T-helper 1 cell (primary cell): ENCODE measurements at places on chromosomes 13 and 19.
A peak's percentile ranks its signal among the peaks of the same experiment; 100 is the strongest.

DNA sequence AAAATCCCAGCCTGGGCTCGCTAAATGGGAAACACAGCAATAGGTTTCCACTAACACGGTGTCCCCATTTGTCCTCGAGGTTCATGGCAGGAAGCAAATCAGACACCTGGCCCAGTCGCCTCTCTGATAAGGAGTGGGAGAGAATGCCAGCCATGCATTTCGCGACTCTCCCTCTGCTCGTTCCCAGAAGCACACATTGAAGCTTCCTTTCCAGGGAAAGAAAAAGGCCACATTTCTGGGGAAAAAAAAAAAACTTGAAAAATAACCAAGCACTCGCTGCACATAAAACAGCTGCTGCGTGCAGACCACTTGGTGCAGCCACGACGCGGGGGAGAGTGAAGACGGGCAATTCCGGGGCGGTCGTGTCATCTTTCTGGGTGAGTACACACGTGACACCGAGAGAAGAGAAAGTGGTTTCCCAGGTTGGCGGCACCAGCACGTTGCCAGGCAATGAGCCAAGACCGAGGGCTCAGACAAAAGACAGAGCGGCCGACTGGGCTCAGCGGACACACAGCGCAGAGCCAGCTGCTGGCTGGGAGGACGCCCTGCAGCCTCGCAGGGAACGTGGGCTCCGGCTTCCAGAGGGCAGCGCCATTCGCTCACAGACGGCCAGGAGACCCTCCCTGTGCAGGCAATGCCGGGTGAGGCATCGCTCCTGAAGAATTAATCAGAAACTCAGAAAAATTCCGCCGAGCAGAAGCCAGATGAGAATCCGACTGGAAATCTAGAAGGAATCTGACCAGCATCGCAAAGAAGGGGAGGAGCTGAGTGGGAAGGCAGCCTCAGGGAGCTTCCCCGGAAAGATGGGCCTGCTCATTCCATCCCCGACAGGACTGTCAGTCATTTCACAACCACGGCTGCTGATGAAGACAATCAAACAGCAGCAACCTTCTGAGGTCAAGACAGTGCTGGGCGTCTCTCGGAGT lies 83.2 kb upstream of the IRS2 start:
- DNase-seq: no peak

DNA sequence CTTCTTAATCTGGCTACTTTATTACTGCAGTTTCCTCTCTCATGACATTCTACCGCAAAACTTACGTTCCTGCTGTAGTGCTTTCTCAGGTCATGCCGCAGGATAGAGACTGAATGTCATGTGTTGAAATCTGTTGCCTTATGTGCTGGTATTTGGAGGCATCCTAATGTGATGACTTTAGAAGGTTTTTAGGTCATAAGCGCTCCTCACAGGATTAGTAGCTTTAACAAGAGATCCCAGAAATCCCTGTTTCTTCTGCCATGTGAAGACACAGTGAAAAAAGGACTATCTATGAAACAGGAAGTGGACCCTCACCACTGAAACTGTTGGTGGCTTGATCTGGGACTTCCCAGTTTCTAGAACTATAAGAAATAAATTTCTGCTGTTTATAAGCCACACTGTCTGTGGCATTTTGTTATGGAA lies 209.3 kb downstream of the LACC1 start:
- DNase-seq: no peak

DNA sequence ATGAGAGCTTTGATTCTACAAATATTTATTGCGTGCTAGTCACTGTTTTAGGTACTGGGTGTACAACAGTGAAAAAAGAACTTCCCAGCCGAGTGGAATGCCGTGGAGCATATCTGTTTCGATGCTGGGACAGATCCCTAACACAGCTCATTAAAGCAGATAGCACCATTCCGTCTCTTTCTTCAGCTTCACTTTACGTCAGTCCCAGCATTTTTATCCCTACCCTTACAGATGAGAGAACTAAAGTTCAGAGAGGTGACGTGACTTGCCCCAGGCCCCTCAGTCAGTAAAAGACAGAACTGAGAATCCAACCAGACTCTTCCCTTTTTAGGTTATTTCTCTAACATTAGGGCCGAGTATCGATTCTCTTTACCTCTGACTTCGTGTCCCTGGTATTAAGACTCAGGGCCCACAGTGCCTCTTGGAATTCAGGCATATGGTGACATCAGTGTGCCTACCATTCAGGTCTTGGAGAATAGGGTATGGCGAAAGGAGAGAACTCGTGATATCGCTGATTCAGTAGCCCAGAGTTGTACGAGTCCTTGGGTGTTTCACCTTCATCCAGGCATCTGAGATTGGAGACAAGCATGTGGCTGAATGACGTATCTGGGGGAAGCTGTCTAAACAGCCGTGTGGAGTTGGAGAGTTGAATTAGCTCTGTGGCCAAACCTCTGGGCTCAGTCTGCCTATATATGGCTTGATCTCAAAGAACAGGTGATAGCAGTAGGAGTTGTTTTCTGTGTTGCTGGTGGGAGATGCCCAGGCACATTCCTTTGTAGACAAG lies 27.1 kb downstream of the ACTN4 start:
- no peak for DNase-seq

DNA sequence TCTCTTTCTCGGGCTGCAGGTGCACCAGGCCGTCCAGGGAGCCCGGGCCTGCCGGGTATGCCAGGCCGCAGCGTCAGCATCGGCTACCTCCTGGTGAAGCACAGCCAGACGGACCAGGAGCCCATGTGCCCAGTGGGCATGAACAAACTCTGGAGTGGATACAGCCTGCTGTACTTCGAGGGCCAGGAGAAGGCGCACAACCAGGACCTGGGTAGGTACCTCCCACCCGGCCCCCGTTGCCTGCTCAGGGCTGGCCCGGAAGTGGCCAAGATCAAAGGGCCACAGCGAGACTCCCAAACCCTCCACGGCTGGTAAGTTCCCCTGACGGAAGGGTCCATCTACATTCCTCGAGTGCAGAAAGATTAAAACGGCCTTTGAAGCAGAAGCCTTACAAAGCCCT lies 55.1 kb downstream of the RAB20 start:
- DNase-seq: no peak

- DNase-seq: no peak
Observed at GRCh38 chr19:5308451-5309437, 31.9 kb downstream of the PTPRS start.

DNA sequence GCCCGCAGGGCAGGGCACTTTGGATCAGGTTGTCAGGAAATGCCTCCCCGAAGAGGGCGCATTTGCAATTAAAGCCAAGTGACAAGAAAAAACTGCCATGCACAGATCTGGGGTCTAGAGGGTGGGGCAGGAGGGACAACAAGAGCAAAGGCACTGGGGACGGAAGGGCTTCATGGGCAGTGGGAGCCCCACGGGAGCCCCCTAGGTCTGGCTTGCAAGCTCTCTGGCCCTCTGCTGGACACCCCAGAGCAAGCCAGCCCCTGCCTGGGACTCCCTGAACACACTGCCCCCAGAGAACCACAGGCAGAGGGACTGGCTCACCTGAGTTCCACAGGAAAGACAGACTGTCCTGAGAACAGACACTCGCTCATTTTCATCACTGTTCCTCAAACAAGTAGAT lies 30.2 kb upstream of the C19orf12 start:
- no peak for DNase-seq

DNA sequence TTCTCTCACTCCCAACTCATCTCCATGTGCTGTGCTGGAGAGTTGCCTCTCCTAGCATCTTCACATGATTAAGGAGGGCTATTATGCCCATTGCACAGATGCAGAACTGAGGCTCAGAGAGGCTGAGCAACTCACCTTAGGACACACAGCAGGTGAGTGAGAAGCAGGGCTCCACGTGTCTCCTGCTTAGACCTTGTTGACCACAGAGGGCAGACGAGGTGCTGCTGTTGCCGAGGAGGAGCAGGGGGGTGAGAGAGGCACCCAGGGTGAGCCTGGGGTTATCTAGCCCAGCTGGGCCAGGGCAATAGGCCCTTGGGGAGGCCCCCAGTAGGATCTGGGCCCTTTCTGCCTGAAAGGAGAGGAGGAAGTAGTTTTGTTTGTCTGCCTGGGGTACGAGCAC lies 2.4 kb upstream of the HSH2D start:
- no peak for DNase-seq

- DNase-seq: no peak
Observed at GRCh38 chr19:32396046-32396652, 9.4 kb upstream of the DPY19L3 start.

DNA sequence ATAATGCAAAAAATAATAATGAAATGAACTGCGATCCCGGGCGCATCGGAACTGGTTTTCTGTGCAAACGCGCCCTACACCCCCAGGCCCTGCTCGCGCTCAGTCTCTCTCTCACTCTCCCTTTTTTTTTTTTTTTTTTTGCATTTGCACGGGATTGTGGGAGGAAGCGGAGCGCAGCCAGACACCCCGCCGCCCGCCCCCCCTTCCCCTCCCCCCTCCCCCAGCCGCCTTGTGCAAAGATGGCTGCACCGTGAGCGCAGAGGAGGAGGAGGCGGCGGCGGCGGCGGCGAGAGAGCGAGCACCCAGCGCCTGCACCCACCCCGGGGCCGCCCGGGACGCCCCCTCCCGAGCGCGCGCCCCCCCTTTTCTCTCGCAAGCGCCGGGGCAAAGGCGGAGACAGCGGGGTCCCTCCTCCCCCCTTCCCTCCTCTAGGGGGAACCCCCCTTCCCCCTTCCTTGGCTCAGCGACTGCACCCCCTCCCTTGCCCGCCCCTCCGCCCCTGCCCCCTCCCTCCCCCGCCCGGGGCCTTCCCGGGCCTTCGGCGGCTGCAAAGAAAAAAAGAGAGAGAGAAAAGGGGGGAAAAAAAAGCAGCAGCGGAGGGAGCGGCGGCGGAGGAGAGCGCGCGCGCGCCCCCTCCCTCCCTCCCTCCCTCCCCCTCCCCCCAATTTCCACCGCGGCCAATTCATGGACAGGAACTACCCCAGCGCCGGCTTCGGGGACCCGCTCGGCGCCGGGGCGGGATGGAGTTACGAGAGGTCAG lies at the start of gene PRR12:
TSS of gene PRR12 (plus strand) at position 212 of the 760 bp plus-strand sequence. CDS start at position 685, 473 bp downstream.
- peak; percentile 68 for DNase-seq
